ENCODE measurements at places on chromosomes 7 and 10. TPM values are rescaled to one million over a fixed set of nuclear protein-coding genes. Genes with fewer than 3 reads are reported as not detected.

Gene WNT8B
- total RNA-seq: not detected

- no peaks in the 10 kb centered on the region for H3K36me3 ChIP-seq
- no peak overlapping the region for H3K4me3 ChIP-seq
- no peak overlapping the region for H3K27ac ChIP-seq
- DNase-seq: no peak
- H3K4me1 ChIP-seq: peaks cover 15% of the 10 kb centered on the region
These were observed 71.9 kb downstream of the ELFN1 start for GRCh38 chr7:1741751-1742554.

GRCh38 chr7:2519119-2519930 lies at the start of gene LFNG:
Gene LFNG (plus strand): TSS chr7:2519774. CDS start chr7:2519862, 88 bp downstream.
- H3K4me3 ChIP-seq: peak within 1 kb of the TSS; percentile 63
- H3K27me3 ChIP-seq: no peaks in the 10 kb centered on the region
- peak; percentile 82 for DNase-seq
- H3K4me1 ChIP-seq: peaks cover 38% of the 10 kb centered on the region
- H3K27ac ChIP-seq: no peak within 1 kb of the TSS
- H3K36me3 ChIP-seq: no peaks in the 10 kb centered on the region

Gene SLC18A3
- total RNA-seq: not detected

DNA sequence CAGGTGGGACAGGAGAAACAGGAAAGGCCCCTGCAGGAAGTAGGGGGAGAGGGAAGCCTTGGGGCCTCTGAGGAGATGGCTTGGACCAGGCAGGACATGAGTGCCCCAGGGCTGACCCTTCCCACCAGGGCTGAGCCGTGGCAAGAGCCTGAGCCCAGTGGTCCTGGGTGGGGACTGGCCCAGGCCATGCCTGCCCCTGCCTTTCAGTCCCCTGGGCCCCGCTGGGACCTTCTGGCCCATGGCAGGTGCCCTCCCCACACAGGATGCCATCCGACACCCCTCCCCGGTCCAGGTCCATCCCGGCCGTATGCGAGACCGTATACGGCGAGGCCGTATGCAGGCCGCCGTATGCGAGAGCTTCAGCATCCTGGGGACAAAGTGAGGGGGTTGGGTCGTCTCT lies 2.0 kb downstream of the GRIFIN start:
- H3K27me3 ChIP-seq: no peaks in the 10 kb centered on the region
- H3K36me3 ChIP-seq: no peaks in the 10 kb centered on the region
- peaks cover 7% of the 10 kb centered on the region for H3K4me1 ChIP-seq
- no peak overlapping the region for H3K4me3 ChIP-seq

DNA sequence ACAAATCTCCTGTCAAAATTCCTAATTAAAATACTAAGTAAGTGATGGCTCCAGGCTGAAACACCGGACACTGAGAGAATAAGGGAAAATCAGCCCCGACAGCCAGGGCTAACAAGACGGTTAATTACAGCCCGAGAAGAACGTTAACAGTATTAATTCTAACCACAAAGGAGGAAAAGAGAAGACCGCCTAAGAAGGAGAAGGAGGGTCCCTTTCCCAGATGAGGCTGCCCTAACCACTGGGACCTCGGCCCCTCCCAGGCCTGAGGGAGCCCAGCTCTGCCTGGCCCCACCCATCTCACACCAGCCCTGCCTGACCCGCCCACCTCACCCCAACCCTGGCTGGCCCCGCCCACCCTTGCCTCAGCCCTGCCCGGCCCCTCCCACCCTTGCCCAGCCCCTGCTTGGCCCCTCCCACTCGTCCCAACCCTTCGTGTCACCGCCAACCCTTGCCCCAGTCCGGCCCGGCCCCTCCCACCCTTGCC lies 51.3 kb downstream of the PWWP2B start:
- H3K27ac ChIP-seq: no peak overlapping the region
- H3K36me3 ChIP-seq: no peaks in the 10 kb centered on the region
- no peaks in the 10 kb centered on the region for H3K27me3 ChIP-seq
- peaks cover 4% of the 10 kb centered on the region for H3K4me1 ChIP-seq
- H3K4me3 ChIP-seq: no peak overlapping the region

Gene PRKCQ
- 0.55 TPM for total RNA-seq

DNA sequence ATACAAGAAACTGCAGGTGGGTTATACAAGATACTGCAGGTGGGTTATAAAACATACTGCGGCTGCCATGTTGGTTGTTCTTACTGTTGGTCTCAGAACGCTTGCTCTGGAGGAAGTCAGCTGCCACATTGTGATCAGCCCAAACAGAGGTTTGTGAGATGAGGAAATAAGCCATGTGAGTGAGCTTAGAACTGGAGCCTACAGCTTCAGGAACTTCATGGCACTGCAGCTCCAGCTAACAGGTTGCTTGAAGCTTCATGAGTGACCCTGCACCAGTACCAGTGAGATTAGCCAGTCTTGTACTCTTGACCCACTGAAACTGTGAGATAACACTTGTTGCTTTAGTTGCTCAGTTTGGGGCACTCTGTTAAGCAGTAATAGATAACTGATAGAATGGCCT lies 74.5 kb upstream of the PRKCQ start:
- H3K27me3 ChIP-seq: peaks cover 8% of the 10 kb centered on the region
- H3K36me3 ChIP-seq: no peaks in the 10 kb centered on the region
- no peak overlapping the region for H3K27ac ChIP-seq
- no peaks in the 10 kb centered on the region for H3K4me1 ChIP-seq

- H3K4me1 ChIP-seq: peaks cover 2% of the 10 kb centered on the region
- H3K27me3 ChIP-seq: peaks cover 1% of the 10 kb centered on the region
- no peak overlapping the region for H3K27ac ChIP-seq
- H3K4me3 ChIP-seq: no peak overlapping the region
These were observed 126.2 kb downstream of the LHPP start for GRCh38 chr10:124587811-124588211.

Gene UCMA
- not detected for total RNA-seq

- no peak overlapping the region for H3K27ac ChIP-seq
- H3K36me3 ChIP-seq: no peaks in the 10 kb centered on the region
- H3K27me3 ChIP-seq: no peaks in the 10 kb centered on the region
- DNase-seq: no peak
- H3K4me3 ChIP-seq: no peak overlapping the region
These were observed 493.4 kb upstream of the FOXK1 start for GRCh38 chr7:4188651-4189050.

GRCh38 chr7:50856806-50857205 lies 74.1 kb upstream of the GRB10 start:
- H3K4me3 ChIP-seq: no peak overlapping the region
- H3K27me3 ChIP-seq: peaks cover 1% of the 10 kb centered on the region
- no peaks in the 10 kb centered on the region for H3K4me1 ChIP-seq
- H3K36me3 ChIP-seq: no peaks in the 10 kb centered on the region

Gene SPDYE5
- total RNA-seq: 0.16 TPM
